Ascending aorta (tissue), 2 donors: ENCODE measurements at places on chromosomes 16 and 17.
A peak's percentile ranks its signal among the peaks of the same experiment; 100 is the strongest.

DNA sequence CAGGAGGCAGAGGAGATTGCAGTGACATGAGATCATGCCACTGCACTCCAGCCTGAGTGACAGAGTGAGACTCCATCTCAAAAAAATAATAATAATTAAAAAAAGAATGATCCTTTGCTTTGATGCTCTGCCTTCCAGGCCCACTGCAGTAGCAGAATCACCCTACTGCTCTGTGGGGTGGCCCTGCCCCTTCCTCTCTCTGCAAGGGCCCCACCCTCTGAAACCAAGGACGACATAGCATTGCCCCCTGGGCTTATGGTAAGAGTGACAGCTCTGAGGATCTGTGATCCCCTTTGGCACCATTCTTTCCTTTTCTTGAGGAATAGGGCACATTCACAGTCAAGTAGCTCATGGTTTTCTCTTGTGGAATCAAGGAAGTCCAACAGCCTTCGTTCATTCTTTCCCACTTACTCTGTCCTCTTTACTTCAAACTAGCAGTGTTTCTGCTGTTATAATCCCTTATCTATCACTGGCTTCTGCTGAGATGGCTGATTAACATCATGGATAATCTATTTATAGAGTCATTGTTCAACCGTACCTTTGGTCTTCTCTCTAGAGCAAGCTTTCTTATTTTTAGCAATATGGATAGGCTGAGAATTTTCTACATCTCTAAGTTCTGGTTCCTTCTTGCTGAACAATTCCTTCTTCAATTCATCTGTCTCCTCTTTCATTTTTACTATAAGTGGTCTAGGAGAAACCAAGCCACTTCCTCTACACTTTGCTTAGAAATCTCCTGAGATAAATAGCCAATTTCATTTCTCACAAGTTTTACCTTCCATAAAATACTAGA lies 14.1 kb downstream of the RAD51C start:
- peaks cover 24% of the 10 kb centered on the region for H3K36me3 ChIP-seq
- H3K27me3 ChIP-seq = no peaks in the 10 kb centered on the region
- H3K27ac ChIP-seq = no peak overlapping the region
- no peak overlapping the region for H3K4me3 ChIP-seq
- no peak for DNase-seq

DNA sequence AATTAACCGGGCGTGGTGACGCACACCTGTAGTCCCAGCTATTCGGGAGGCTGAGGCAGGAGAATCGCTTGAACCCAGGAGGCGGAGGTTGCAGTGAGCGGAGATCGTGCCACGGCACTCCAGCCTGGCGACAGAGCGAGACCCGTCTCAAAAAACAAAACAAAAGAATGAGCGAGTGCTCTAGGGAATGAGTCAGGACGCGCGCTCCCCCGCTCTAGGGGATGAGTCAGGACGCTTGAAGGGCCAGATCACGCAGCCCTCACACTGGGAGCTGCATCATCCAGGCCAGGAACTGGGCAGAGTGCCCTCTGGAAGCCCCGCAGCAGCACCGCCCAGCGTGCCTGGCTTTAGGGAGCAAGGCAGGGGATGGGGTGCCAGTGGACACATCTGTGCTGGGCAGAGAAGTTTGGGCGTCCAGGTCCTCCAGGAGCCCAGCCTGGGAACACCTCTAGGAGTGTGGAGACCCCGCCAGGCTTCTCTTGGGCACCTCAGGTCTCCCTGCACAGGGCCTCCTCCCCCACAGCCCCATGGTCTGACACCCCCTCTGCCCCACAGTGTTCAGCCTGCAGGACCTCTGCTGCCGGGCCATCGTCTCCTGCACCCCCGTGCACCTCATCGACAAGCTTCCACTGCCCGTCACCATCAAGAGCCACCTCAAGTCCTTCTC lies 3.9 kb upstream of the WFIKKN1 start:
- H3K4me3 ChIP-seq = no peak overlapping the region
- H3K27ac ChIP-seq = no peak overlapping the region
- peaks cover 5% of the 10 kb centered on the region for H3K4me1 ChIP-seq
- DNase-seq = no peak
- no peaks in the 10 kb centered on the region for H3K27me3 ChIP-seq

DNA sequence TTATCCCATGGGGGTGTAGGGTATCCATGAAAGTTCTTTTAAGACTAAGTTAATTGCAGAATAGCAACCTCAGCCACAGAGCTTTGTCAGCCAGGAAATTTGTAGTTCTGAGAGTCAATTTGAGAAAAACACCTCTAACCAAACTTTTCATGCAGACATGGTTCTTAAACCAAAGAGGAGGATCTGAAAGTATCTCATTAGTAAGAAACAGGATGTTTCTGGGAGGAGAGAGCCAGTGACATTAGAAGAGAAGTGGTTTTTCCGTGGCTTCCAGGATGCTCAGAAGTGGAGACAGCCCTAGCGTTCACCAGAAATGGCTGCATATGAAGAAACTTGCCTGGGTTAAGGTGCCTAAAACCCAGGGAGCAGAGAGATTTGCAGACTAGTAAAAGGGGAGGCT lies 7.9 kb downstream of the GNAO1 start:
- H3K4me3 ChIP-seq = no peak overlapping the region
- no peak for DNase-seq
- H3K36me3 ChIP-seq = no peaks in the 10 kb centered on the region

DNA sequence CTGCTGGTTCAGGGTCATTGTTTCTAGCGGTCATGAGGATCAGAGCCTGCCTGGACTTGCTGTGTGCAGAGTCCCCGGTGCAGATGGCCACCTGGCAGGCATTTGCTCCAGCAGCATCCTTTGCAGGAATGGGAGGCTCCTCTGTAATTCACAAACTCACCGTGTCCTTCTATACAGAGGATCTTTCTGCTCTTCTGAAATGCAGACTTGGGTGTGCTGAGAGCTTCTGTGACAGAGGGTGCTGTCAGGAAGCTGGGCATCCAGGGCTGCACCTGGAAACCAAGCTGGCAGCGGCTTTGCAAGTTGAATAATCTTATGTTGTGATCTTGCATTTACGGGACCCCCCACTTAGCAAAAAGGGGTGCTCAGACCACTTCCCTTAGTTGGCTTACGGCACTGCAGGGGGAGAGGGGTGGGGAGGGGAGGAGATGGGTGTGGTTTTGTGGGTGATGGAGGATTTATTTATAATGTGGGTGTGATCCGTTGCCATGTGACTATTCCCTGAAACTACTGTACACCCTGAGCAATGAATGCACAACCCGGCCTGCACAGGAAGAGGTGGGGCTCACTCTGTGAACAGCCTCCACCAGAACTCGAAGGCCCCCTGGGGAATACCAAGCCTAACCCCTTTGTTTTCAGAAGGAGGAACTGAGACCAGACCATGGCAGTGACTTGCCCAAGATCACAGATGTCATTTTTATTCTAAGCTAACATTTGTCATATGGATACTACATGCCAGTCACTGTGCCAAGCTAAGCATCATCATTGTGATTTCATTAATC lies 178.3 kb downstream of the PRKCB start:
- H3K4me1 ChIP-seq = no peaks in the 10 kb centered on the region
- no peak for DNase-seq
- H3K4me3 ChIP-seq = no peak overlapping the region
- H3K27ac ChIP-seq = no peak overlapping the region
- H3K27me3 ChIP-seq = no peaks in the 10 kb centered on the region

DNA sequence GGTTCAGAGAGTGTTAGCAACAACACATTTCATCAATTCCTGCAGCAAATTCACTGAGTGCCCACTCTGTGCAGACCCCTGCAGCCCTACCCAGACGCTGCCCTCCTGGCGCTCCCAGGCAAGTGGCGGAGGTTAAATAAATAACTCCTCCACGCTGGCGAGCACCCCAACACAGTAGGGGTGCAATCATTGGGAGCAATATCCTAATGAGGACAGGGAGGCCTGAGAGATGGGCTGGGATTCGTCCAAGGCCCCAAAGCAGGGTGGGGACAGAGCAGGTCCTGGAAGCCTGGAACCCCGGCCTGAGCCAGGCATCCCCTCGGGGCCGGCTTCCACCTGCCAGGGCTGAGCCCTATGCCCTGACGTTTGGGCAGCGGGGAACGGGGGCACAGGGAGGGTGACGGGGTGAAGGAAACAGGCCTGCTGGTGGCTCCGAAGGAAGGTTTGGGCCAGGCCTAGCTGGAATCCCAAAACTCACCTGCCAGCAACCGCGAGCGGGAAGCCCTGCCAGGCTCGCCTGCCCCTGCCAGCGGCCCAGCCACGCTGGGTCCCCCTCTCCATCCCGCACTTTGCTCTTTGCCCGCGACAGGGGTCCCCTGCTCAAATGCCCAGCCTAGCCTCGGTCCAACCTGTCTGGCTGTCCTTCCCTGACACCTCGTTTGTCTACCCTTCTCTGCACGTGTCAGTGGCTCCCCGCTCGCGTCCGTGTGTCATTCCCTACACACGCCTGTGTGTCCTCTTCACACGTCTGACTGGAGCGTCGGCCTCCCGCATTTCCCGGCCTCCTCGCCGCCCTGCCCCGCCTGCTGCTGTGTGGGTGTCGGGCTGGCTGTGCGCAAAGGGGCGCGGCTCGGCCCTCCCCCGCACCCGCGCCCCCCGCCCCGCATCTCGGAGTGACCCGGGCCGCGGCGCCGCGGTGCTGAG lies 721 bp upstream of the BEAN1 start:
- peak overlapping the region; percentile 68 for H3K4me3 ChIP-seq
- peak; percentile 60 for DNase-seq
- H3K36me3 ChIP-seq = no peaks in the 10 kb centered on the region
- peaks cover 7% of the 10 kb centered on the region for H3K27me3 ChIP-seq
- peaks cover 8% of the 10 kb centered on the region for H3K4me1 ChIP-seq

DNA sequence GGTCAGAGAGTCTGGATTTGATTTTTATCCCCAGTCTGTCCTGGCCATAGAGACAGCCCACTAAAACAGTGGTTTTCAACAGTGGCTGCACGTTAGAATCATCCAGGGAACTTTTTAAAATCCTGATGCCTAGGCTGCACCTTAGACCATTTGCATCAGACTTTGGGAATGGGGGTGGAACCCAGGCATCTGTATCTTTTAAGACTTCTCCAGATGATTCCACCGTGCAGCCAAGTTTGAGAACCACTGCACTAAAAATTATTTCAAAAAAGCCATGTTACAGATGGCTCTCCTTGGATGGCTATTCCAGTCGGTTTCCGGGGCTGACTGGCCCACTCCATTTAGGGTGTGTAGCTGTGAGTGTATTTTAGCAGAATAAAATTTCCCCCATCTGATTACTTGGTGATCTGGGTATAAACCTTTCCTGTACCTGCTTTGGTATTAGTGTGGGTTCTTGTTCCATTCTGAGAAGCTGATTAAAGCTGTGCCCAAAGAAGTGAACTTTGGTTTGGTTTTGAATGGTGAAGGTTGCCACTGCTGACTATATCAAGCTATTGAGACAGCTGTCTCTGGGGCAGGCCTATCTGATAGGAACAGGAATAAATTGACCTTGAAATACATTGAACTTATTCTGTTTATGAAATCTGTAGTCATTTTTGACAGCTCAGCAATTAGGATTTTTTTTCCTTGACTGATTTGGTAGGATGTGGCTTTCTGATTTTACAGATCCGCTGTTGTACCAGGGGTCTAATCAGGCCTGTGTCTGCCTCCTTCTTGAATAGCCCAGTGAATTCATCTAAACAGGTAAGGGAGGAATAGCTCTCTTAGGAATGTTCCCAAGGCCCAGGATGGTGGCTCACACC lies 1.3 kb downstream of the ATP5MC1 start:
- DNase-seq = no peak
- peaks cover 7% of the 10 kb centered on the region for H3K4me1 ChIP-seq
- H3K36me3 ChIP-seq = peaks cover 24% of the 10 kb centered on the region

DNA sequence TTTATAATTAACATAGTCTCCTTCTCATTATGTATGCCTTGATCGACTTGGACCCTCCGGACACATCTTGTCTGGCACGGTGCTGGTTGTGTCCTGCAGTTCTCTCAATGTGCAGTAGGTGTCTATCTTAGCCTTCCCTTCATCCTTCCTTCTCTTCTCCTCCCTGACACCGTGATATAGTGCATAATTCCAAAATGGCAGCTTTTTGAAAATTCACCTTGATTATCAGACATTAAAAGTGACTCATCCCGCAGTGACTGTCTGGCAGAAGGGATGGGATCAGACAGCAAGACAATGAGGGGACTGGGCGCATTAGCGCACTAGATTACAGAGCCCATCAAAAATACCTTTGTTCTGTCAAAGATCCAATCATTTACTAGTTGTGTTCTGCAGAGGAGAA lies 70.0 kb upstream of the PMFBP1 start:
- no peak overlapping the region for H3K4me3 ChIP-seq
- no peaks in the 10 kb centered on the region for H3K36me3 ChIP-seq
- no peaks in the 10 kb centered on the region for H3K4me1 ChIP-seq
- H3K27ac ChIP-seq = no peak overlapping the region
- no peak for DNase-seq
